GM12891 (cell line): ENCODE measurements at places on chromosomes 5 and 9.

DNA sequence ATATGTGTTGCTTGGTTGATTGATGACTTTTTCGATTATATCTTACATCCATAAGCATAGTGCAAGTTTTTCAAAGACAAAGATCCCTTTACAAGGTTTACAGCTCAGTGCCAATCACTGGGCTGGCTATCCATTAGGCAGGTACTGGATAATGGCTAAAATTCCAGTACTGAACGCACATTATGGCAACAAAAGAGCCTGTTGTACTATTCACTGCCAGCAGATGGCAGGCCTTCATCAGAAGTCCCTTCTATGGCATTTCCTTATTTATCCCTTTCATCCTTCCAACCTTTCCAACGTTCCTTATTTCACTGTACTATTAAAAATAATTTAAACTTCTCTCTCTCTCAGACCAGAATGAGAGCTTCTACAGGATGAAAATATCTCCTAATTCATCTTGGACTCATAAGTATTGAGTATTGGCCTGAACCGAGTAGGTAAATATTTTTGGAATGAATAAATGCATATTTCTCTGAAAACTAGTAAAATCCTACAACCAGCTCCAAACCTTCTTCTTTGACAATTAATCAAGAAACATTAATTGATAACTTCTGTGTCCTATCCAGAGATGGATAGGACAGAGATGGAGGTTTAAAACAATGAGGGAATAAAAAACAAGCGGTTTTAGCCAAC is 6.7 kb upstream of the WNT8A start:
- no peak for DNase-seq

- no peak for DNase-seq
Observed at GRCh38 chr5:157584628-157585027, 9.1 kb upstream of the ADAM19 start.

GRCh38 chr9:129379886-129380285 is 201.8 kb upstream of the IER5L start:
- no peak for DNase-seq

DNA sequence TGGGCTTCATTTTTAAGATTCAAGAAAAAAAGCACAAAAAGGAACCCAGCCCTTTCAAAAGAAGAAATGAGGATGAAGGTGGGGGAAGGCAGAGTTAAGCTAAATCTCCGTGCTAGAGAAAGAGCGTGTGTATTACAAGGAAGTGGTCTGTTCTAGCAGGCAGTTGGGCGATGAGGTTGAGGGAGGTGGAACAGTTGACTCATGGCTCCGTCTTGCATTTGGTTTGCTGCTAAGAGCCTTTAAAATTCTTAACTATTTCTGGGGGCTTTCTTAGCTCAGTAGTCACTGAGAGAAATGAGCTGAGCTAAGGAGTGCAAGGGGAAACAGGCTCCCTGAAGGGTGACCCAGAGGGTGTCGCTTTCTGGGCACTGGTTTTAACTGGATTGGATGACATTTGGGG is 117.4 kb downstream of the GCNT1 start:
- peak; percentile 41 for DNase-seq

GRCh38 chr9:88697764-88698432 is 162.9 kb downstream of the NXNL2 start:
- DNase-seq: no peak

- DNase-seq: no peak
Observed at GRCh38 chr9:91062281-91062680, 260.7 kb downstream of the SYK start.

DNA sequence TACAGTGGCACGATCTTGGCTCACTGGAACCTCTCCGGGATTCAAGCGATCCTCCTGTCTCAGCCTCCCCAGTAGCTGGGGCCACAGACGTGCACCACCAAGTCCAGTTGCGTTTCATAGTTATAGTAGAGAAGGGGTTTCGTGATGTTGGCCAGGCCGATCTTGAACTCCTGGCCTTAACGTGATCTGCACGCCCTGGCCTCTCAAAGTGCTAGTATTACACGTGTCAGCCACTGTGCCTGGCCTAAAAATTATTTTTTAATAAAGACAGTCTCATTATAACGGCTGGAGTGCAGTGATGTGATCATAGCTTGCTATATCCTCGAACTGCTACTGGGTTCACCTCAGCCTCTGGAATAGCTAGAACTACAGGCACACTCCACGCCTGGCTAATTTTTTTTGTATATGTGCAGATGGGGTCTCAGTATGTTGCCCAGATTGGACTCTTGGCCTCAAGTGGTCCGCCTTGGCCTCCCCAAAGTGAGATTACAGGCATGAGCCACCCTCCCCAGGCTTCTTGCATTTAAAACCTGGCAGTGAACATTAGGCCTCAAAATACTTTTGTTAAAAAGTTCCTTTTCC is 4.4 kb downstream of the NPM1 start:
- DNase-seq: no peak

DNA sequence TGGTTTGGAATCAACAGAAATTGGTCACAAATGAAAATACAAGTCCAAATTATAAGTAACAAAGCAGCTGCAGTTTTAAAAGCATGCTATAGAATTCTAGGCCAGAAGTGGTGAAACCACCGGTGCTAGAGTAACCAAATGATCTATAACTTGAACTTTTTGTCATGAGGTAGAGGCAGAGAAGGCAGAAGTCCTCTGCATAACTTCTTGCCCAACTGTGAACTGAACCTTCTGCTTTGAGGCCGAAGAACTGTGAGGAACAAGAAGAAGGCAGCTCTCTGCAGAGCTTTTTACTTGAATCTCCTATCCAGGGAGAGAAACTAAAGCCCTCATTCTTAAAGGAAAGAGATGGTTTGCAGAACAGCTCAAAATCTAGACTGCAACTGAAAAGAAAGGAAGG is 36.2 kb upstream of the TENT2 start:
- no peak for DNase-seq

DNA sequence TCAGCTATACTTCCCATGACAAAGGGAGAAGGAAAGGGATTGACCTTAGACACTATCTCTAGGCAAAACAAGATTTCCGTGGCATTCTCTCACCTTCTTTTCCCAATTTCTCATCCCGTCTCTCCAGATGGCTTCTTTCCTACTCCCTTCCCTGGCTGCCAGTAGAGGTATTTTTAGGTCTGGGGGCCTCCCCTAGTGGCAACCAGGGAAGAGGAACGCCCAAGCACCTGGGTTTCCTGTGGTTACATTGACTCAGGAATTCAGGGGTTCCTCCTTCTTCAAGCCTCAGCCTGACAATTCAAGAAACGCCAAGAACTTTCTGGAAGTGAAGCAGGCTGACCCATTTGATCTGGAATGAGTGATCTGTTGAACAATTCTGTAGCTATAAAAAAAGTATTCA is 111.5 kb upstream of the OSMR start:
- DNase-seq: no peak

DNA sequence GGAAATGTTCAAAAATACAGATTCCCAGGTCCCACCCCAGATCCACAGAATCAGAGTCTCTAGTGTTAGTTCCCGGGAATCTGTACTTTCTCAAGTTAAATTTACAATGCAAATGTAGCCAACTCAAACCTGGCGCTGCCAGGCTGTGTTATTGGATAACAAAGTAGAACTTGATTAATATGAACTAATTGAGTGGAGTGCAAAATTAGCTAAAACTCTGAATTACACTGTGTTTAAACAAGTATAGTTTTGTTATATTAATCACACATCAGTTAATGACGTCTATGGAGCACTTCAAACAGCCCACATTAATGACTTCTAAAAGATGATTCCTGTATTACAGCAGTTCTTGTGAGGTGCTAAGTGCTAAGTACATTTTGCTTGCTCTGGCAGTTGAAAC is 32.4 kb upstream of the CYFIP2 start:
- DNase-seq: no peak

- no peak for DNase-seq
Observed at GRCh38 chr5:138440159-138441073, 1.6 kb downstream of the REEP2 start.

DNA sequence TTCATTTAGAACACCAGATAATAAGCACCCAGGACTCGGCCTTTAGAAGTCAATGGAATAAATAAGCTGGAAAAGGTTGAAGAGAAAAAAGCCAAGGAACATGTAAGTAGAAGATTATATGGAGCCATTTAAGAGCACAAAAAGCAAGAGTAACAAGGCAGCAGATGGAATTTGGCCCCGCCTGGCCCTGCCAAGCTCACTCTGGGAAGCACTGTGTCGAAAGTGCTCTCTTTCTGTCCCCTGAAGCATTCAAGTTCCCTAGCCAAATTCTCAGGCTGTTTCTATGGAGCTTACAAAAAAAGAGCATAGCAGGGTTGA is 73.0 kb upstream of the GPR151 start:
- no peak for DNase-seq

DNA sequence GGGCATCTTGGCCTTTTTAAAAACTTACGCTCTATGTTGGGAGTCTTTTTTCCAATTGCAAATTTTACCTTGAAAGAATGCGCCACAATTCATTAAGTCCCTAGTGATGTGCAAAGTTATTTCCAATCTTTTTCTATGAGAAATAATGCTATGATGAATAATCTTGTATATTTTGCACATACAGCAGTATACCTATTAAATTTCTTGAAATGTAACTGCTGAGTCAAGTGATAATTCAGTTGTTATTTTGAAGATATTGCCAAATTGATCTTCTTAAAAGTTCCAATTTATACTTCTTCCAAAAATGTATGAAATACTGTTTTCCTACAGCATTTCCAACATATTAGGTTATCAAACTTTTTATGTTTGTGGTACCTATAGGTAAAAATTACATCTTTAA is 92.8 kb upstream of the PPP2R2B start:
- no peak for DNase-seq

DNA sequence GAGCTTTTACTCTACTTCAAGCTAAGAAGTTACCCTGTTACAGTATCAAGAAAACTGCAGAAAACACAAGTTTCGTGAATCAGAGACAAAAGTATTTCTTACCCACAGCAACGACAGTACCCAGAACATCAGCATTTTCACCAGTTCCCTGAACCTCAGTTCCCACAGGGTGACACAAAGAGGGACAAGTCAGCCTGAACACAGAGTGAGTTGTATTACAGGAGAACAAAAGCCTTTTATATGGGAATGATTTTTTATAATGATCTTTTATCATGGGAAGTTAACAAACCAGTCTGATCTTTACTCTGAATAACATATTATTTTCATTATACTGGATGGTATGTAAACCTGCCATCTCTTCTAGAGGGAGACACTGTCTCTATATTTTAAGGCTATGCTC is 139.0 kb upstream of the ITGA1 start:
- no peak for DNase-seq

DNA sequence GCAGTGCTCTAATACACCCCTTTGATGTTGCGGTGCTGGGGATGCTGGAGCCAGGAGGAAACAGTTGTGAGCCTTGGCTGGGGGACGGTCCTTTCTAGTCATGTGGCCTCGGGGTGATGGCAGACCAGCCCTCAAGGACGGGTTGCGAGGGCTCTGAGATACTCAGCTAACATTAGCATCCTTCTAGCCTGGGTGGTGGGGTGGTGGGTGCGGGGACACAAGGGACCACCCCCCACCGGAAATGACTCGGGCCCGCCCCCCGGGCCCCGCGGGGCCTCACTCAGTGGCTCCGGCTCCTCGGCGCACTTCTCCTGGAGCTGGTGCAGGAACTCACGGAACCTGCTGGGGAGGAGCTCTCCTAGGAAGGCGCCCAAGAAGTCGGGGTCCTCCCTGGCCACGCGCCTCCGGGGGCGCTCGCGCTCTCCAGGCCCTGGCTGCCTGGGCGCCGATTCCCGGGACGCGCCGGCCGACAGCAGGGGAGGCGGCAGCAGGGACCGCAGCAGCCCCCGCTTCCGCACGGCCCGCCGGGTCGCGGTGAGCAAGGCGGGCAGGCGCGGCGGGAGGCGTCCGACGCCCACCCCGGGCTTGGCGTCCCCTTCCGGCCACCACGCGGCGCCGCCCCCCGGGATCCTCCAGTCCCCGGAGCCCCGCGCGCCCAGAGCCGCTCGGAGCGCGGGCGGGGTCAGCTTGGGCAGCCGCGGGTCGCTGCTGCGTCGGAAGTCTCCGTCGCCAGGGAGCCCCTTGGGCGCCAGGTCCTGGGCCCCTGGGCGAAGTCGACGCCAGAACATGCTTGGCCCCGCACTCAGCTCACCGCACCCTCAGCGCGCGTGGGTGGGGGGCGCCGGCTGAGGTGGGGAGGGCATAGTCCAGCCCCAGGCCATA is 873 bp downstream of the C9orf50 start:
- DNase-seq: no peak

- no peak for DNase-seq
Observed at GRCh38 chr9:34684145-34684544, 6.9 kb downstream of the CCL19 start.

- no peak for DNase-seq
Observed at GRCh38 chr5:59178071-59178470, 595.2 kb downstream of the RAB3C start.

DNA sequence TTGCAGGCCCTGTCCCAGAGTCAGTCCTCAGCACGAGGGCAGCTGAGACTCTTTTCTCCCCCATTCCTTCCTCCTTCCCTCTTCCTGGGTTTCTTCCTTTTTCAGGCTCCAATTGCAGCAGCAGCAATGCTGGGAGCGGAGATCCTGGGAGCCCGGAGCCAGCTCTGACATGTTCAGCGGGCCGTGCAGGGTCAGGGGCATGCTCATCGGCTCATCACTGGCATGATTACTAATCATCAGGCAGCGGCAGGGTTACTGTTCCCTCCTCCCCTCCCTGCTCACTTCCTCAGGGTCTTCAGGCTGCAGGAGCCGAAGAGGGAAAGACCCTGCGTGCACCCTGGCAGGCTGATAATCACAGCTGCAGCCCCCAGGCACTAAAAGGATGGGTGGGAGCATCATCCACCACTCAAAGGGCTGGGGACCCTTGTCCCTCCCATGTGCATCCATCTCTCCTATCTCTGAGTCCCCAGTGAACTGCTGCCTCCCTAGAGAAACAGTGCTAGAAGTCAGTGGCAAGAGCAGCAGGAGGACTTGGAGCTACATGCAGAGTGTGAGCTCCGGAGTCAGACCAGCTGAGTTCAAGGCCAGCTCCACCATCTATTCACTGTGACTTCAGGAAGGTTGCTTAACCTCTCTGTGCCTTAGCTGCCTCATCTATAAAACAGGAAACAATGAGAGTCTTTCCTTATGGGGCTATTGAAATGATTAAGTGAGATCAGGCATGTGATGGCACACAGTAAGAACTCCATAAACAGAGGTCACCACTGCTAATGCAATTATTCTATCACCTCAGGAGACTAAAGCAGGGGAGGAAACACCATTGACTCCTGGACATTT is 7.8 kb upstream of the KCNIP1 start:
- no peak for DNase-seq

- DNase-seq: no peak
Observed at GRCh38 chr9:128362774-128363173, 8.4 kb upstream of the URM1 start.

GRCh38 chr9:129696944-129697655 is 31.7 kb downstream of the PRRX2 start:
- no peak for DNase-seq

GRCh38 chr5:167725741-167726140 is 565.7 kb upstream of the WWC1 start:
- DNase-seq: no peak

- DNase-seq: no peak
Observed at GRCh38 chr9:135098400-135099105, 11.1 kb downstream of the OLFM1 start.

GRCh38 chr9:135410421-135410820 is 69.2 kb upstream of the PPP1R26 start:
- DNase-seq: no peak

- DNase-seq: no peak
Observed at GRCh38 chr5:178058321-178059012, 54.9 kb upstream of the N4BP3 start.
